ENCODE measurements at places on chromosomes 7 and 10.

- DNase-seq, result no peak
Measured at GRCh38 chr10:77960829-77961329, 34.3 kb upstream of the DLG5 start.

DNA sequence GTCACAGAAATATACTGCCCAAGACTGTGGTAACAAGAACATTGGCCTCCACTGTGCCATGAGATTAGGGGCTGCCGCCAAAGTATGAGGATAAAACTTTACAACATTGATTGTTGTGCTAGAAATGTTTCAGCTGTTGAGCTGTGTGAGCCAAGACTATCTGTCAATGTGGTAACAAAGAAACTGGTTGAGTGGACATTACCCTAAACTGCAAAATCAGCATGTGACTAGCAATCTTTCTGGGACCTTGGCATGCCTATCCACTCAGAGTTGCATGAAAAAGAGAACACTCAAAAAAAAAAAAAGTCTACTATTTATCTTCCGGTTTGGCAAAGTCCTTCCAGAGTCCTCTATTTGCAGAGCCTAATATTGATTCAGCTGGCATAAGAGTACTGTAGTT, 605.6 kb upstream of the CNTNAP2 start:
- no peak for DNase-seq

GRCh38 chr10:24428410-24428782, 219.5 kb downstream of the KIAA1217 start:
- DNase-seq, result no peak

DNA sequence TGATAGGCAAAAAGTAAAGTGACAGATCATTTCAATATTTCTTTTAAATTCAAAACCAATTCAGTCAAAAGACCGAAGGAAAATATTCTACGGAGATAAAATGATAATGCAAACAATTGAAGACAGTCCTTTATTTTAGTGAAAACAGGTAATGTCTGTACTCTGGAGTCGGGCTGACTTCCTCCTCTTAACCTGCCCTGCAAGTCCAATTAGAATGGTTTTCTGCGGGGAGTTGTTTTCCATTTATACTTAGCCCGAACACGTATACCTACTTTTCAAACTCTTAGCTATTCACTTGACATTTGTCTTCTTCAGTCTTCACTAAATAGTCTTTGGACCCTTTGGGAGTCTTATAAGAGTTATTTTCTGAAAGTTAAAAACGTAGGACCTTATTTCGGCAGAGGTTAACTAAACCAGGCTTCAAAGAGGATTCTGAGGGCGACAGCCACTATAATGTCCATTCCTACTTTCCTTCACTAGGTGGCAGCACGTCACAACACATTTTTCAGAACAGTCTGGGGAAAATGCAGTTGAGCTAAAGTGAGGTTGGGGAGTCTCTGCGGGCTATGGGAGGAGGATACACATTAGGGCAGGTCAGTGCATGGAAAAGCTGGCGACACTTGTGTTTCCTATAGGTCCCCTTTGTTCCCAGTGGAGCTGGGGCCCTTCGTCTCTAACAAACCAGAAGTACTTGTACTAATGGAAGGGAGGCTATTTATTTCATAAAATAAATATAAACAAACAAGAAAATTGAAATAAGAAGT, 472.0 kb downstream of the KCNMA1 start:
- peak; percentile 52 for DNase-seq

DNA sequence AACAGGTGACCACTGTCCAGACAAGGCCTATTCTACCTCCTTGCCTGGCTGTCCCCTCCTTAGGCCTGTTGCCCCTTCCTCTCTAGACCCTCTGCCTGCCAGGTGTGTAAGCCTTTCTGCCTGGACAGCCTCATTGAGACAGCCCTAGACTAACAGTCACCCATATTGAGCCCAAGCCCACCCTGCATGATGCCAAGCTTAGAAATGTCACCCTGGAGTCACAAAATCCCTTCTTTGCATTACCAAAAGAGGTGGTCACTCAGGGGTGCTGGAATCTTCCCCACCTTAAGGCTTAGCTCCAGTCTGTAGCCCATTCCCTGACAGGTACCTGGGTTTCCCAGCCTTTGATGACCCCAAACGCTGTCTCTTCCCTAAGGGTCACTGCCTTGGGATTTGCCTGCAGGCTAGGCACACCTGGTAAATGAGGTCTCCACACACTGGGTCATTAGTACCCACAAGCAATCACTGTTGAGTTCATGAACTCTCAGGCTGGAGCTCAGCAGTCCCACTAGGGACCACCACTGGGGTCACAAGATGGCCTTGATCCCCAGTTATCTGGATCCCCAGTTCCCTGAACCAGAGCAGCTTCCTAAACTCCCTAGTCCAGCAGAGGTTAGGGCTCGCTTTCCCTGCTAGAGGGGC, 54.9 kb upstream of the CAMK2B start:
- no peak for DNase-seq

DNA sequence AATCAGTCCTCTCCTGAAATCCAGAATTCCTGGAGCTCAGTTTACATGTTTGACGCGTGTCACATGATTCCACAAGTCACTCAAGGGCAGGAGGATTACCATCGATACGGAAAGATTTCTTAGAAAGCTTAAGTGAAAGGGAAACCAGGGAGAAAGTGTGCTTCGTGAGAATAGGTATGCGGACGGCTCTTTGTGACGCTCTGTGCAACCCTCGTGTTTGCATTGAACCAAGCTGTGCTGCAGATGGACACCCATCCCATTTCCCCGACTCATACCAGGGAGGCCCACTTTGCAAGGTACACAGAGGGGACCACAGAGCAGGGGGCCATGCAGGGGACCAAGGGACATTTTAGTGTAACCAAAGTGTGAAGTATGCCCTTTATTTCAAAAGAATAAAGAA, 43.2 kb downstream of the IKZF1 start:
- DNase-seq, result no peak

DNA sequence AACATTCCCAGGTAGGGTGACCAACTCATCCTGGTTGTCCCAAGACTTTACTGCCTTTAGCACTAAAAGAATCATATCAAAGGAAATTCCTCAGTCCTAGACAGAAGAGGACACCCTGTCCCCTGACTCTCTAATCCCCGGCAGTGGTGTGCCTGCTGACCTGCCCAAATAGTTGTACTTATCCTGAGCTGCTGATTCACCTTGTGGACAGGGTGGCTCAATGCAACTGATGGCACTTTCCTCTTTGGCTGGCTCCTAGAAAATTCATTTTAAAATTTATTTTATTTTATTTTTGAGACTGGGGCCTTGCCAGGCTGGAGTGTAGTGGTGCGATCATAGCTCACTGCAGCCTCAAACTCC, 111.7 kb downstream of the JCAD start:
- DNase-seq, result no peak

DNA sequence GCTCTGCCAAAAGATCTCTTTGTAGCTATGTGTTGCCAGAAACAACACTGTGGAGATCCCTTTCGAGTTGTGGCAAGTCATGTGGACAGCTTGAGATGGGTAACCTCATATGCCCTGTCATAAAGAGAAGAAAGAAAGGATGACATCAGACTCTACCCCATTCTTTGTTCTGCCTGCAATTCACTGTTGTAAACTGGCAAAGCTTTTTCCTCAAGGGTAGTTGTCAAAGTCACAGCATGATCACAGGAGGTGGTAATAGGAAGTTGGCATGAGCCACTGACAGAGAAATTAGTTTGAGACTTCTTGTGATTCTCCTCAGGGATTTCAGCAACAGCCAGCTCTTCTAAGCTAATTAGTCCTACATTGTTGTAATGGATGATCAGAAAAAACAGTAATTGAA, 19.4 kb upstream of the MINDY3 start:
- no peak for DNase-seq

GRCh38 chr10:13915710-13916109, 328.9 kb downstream of the PRPF18 start:
- peak; percentile 92 for DNase-seq

- DNase-seq, result no peak
Measured at GRCh38 chr7:158142657-158143056, 445.0 kb downstream of the PTPRN2 start.

DNA sequence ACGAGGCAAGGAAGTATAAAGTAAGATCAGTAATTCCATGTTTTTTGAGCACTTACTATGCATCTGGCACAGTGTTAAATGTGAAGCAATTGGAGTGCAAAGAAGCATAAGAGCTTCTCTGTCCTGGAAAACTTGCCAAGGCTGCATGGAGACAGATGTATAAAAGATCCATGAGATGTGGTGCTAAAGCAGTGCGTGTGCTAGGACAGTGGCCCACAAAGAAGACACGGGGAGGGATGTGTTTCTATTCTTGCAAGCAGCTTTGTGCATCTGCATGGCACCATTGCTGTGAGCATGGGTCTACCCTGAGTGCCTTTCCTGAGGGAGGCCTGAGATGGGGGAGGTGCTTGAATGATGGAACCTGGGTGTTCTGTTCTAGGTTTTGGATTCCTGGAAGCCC, 5.1 kb upstream of the CDHR3 start:
- no peak for DNase-seq

GRCh38 chr10:26544932-26545331, 106.8 kb downstream of the APBB1IP start:
- no peak for DNase-seq

DNA sequence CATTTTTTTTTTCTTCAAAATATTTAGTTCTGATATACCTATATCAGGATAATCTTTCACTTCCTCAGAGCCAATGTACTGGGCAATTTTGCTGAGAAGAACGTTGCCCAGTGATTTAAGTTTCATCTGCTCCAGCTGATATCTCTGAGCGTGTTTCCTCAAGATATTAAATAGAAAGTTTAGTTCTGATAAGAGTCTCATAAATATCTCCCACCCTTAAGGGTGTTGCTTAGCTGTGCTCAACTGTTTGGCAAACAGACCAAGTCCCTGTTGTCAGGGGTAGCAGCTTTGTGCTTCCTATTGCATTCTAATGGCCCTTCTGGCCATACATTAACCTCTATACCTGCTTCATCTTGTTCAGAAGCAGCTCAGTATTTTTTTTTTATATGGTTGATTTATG, 84.7 kb upstream of the GPR141 start:
- no peak for DNase-seq

Data from putamen (tissue), 1 donor.